ENCODE measurements at places on chromosomes 6 and 20. TPM values are rescaled to one million over a fixed set of nuclear protein-coding genes. Genes with fewer than 3 reads are reported as not detected.

DNA sequence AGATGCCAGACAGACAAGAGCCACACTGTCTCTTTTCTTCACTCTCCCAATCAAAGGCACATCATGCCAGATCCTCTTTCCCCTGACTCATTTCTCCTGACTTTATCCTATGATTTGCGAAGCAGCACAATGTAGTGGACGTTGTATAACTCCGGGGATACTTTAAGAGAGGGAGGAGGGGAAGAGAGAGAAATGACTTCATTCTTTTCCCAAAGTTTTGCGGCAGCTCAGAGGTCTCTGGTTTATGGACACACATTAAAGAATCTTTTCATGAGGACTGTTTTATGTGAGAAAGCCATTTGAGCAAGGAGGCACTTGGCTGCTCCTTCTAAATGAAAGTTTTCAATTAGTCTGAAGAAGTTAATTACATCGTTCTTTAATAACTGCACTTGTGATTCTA lies 75.1 kb upstream of the MC3R start:
- no peaks in the 10 kb centered on the region for H3K36me3 ChIP-seq
- peaks cover 2% of the 10 kb centered on the region for H3K27me3 ChIP-seq

DNA sequence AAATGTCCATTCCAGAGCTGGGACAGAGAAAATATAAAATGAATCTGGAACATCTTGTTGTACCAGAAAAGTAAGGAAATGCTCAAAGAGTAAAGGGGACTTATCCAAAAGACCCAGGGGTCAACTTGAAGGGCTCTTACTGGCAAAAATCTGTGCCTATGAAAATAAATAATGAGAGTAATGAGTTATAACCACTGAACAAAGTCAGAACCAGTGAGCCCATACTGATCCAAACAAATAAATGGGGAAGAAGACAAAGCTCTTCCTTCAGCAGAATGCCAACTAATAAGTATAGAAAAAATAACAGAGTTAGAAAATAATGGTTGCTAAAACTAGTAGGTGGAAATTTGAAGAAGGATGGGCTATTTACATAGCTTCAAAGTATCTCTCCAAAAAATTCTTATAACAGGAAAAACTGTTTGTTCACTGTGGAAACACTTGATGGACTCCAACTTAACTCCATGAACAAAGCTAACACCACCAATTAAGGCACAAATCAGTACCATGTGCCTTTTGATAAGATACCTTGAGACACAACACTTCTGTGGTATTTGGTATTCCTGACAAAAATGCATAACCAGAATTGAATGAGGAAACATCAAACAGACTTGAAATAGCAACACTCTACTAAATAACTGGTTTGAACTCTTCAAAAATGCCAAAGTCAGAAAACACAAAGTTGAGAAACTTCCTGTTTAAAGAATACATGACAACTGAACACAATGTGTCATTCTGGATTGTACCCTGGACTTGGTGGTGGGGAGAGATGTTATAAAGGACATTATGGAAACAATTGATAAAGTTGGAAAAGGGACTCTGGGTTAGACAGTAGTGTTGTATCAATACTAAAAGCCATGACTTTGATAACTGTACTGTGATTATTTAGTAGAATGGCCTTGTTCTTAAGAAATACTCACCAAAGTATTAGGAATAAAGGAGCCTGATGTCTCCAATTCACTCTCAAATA lies 197.5 kb downstream of the ISM1 start:
- DNase-seq: no peak
- H3K4me3 ChIP-seq: no peak overlapping the region
- H3K4me1 ChIP-seq: no peaks in the 10 kb centered on the region
- H3K36me3 ChIP-seq: peaks cover 2% of the 10 kb centered on the region

DNA sequence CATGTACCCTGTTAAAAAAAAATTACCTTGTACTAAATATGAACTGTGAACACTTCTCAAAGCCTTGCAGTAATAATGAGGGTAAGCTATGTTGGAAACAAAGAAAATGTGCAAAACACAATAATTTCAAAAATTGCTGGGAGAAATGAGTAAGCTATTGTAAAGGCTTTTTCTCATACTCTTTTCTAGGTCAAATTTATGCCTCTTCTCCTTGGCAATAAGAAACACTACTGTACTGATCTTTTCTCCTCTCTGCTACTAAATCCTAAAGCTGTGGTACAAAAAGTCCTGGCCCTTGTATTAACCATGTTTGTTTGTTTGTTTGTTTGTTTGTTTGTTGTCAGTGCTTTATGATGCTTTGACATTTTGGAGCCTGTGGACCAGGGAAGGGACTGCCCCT lies 17.5 kb upstream of the HUS1B start:
- no peak for DNase-seq
- H3K27ac ChIP-seq: no peak overlapping the region
- H3K4me1 ChIP-seq: peaks cover 4% of the 10 kb centered on the region
- peaks cover 17% of the 10 kb centered on the region for H3K36me3 ChIP-seq
- H3K27me3 ChIP-seq: no peaks in the 10 kb centered on the region
- no peak overlapping the region for H3K4me3 ChIP-seq

GRCh38 chr6:128474481-128474880 lies 45.9 kb downstream of the PTPRK start:
- no peak overlapping the region for H3K27ac ChIP-seq
- no peaks in the 10 kb centered on the region for H3K27me3 ChIP-seq
- H3K36me3 ChIP-seq: peaks cover 2% of the 10 kb centered on the region
- DNase-seq: no peak
- H3K4me3 ChIP-seq: no peak overlapping the region

GRCh38 chr6:123925350-123925749 lies 121.7 kb downstream of the NKAIN2 start:
- H3K4me1 ChIP-seq: no peaks in the 10 kb centered on the region
- H3K4me3 ChIP-seq: no peak overlapping the region
- DNase-seq: no peak
- H3K27me3 ChIP-seq: no peaks in the 10 kb centered on the region

DNA sequence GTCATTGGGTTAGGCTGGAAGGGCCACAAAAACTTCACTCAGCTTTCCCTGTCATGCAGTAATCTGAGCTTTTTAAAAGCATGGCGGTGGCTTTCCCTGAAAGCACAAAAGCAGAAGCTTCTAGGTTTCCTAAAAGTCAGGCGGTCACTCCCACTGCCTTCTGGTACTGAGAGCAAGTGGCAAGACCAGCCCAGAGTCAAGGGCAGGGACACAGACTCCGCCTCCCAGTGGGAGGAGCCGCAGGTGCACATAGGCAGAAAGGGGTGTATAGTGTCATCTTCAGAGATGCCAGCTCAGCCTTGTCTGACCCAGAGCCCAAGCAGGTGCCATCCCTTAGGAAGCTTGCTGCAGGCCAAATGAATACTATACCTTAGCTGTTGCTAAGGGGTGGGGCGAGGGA lies 18.0 kb upstream of the PACSIN1 start:
- no peaks in the 10 kb centered on the region for H3K36me3 ChIP-seq
- no peak overlapping the region for H3K27ac ChIP-seq
- DNase-seq: no peak
- no peak overlapping the region for H3K4me3 ChIP-seq
- no peaks in the 10 kb centered on the region for H3K4me1 ChIP-seq

GRCh38 chr20:49751397-49751736 lies 37.7 kb upstream of the B4GALT5 start:
- no peaks in the 10 kb centered on the region for H3K36me3 ChIP-seq
- DNase-seq: no peak
- H3K27ac ChIP-seq: no peak overlapping the region
- H3K27me3 ChIP-seq: peaks cover 31% of the 10 kb centered on the region

DNA sequence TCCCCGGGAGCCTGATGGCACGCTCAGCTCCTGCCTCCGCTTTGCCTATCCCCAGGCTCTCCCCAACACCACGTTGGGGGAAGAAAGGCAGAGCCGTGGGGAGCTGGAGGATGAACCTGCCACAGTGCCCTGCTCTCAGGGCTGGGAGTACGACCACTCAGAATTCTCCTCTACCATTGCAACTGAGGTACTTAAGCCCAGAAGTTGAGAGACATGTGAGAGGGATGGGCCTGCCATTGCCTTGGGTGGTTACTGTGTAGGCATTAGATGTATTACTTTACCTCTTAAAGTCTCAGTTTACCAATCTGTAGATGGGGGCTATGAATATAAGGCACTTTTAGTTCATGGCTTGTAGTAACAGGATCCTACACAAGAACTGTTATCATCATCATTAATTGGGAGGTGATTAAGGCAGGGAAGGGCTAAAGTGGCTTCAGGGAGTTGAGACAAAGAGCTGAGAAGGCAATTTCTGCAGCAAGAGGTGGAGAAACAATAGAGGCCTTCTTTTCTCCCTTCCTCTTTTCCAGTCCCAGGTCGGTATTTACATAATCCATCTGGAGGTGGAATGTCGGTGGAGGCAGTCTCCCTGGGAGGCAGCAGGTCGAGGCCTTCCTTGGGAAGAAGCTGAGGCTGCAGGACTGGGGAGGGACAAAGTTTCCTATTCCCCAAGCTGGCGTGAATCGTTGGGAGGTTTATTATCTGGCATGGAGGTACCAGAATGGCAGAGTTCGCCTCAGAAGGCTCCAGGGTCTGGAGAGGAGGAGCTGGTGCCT lies 691 bp downstream of the SLC22A7 start:
- H3K4me3 ChIP-seq: no peak overlapping the region
- no peaks in the 10 kb centered on the region for H3K36me3 ChIP-seq
- H3K4me1 ChIP-seq: peaks cover 2% of the 10 kb centered on the region
- H3K27ac ChIP-seq: no peak overlapping the region
- DNase-seq: no peak

Gene RBBP8NL
- not detected for total RNA-seq

Gene HCK
- total RNA-seq: 0.79 TPM

Gene NOX3
- total RNA-seq: not detected

Gene CLDN20
- not detected for total RNA-seq

Gene MUCL3
- total RNA-seq: not detected

All from activated naive CD8-positive, alpha-beta T cell treated with anti-CD3 and anti-CD28 coated beads, Interleukin-2, amount 10 ng/mL, durations not matched to agents 7 days and 5 days (primary cell).